Occipital lobe (tissue), 3 donors: ENCODE measurements at places on chromosomes 2 and 18.

GRCh38 chr18:44452346-44452745 is 228.3 kb upstream of the SETBP1 start:
- DNase-seq = no peak

GRCh38 chr2:211724933-211725332 is 813.7 kb downstream of the ERBB4 start:
- DNase-seq = no peak

DNA sequence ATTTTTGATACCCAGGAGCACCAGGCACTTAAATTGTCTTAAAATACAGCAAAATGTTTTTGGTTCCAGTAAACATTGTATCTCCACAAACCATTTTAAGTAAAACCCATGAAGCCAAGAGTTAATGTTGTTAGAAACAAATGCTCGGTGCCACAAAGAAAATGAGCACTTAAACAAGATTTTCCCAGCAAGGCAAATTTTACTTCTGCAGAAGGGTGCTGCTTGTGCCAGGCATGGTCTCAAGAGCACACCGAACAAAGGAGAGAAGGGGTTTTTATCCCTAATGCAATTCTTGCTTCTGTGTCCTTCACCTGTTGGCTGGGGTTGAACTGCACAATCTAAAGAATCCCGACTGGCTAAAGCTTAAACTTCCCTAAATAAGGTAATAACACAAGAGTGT is 286.7 kb downstream of the ADCYAP1 start:
- no peak for DNase-seq

DNA sequence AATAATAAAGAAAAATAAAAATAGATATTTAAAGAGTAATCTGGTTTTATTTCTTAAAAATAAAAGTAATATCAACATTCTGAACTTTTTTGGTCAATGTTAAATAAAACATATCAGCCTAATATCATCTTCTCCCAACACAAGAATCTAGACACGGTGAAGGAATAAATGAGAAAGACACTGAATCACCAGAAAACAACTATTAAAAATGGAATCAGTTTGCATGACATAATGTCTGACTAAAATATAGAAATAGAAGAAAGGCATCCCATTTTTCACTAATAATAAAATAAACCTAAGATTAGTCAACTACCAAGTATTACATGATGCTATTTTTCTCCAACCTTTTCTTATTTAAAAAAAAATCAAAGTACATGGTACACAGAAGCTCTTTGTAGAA is 30.8 kb upstream of the TNFAIP6 start:
- DNase-seq = no peak

- DNase-seq = peak; percentile 53
Measured at GRCh38 chr2:235595422-235596010, 101.7 kb downstream of the AGAP1 start.

DNA sequence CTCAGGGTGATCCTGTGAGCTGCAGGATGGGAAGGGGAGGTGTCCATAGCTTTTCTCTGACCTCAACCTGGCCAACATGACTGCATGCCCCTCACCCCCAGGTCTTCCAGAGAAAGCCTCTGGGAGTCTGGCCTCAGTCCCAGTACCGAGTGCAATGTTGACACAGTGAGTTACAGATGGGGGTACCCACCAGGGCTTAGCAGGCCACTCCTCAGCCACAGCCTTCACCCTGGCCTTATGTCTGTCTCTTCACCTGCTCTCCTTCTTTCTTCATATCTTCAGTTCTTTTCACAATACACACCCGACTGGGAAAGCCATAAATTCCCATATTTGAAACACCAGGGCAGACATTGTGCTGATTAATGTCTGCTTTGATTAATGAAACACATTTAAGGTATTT is 33.5 kb downstream of the AOX1 start:
- DNase-seq = no peak

- no peak for DNase-seq
Measured at GRCh38 chr2:174529916-174530315, 43.1 kb upstream of the GPR155 start.

GRCh38 chr18:23166891-23167541 is 31.7 kb downstream of the CABLES1 start:
- no peak for DNase-seq

DNA sequence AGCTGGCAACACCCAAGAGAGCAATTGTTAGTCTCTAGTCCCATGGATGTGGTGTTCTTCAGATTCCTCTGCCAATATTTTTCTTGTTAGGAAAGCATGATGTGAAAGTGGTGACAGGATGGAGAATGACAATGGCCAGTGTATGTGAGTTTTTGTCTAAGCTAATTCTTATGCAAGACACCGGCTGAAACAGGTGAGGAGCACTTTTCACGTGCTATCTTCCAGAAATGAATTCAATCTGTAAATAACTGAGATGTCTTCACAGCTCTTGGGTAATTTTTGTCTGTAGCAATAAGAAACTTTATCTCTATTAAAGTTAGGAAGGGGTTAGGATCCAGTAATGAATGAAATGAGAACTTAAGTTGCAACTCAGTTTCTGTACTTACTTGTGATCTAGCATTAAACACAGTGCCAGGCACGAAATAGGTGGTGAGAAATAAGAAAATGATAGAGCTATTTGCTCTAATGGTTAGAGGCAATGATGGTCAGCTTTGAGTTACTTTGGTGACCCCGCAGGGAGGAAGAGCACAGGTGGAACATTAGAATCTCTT is 676 bp upstream of the AGPS start:
- DNase-seq = no peak

DNA sequence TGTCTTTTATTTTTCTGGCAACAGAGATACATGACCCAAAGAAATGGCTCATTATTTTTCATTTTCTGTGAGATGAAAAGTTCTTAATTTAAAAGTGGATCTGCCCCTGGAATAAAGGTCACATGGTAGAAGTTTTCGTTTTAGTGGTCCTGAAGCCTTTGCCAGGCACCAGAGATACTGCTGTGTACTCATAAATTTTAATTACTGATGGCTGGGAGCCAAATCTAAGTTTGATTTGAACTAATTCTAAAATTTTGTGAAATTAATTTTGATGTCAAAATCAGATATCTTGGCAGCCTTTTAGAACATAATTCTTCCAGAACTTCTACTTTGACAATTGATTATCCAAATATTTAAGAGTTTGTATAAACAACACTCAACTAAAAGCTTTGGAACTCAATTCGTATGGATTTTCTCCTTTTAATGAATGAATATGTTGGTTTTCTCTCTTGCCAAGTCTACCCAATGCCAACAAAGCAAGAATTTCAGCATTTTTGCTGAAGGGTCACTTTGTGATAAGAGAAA is 128.5 kb upstream of the SP5 start:
- no peak for DNase-seq

DNA sequence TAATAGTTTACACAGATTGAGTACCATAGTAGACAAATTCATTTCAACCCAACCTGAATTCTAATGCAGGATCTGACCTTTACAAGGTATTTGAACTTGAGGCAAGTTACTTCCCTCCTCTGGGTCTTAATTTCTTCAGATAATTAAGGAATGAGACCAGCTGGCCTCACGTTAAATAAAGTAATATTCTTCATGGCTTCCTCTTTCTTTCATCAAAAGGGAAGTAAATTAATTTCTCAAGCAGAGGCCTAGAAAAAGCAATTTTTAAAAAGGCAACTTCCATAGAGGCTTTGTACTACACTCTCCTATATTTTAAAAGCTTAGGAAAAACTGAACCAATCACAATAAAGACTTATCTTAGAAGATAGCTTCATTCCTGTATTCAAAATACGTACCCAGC is 109.2 kb downstream of the EXOC6B start:
- no peak for DNase-seq

- DNase-seq = no peak
Measured at GRCh38 chr2:99734236-99734635, 244.4 kb upstream of the REV1 start.

- no peak for DNase-seq
Measured at GRCh38 chr2:108594982-108595464, 60.8 kb downstream of the LIMS1 start.

DNA sequence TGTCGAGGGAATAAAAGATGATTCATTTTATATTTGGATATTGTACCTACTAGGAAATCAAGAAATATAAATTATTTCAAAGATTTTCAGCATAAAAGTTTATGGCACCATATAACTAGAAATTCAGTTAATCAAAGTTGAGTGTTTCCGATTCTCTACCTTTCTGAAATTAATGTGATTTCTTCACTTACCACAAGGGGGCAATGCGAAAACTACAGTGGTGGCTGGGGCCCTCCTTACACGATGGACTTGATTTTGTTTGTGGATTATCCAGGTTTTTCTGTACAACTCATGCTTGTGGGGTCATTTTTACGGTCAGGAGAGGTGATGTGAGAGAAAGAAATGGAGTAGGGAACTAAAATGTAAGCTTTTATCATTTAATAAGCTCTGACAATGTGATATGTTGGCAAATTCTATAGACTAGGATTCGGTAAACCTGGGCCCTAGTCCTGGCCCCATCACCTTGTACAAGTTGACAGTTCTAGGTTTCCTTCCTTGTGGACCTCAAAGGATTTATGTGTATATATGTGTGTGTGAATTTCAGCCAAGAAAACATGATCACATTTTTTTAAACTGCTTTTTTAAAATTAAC is 47.6 kb downstream of the G6PC2 start:
- no peak for DNase-seq
